Hippocampal formation (tissue), 2 donors: ENCODE measurements at places on chromosomes 11 and 22.

GRCh38 chr22:45493286-45493771, 9.4 kb upstream of the FBLN1 start:
- DNase-seq: no peak

DNA sequence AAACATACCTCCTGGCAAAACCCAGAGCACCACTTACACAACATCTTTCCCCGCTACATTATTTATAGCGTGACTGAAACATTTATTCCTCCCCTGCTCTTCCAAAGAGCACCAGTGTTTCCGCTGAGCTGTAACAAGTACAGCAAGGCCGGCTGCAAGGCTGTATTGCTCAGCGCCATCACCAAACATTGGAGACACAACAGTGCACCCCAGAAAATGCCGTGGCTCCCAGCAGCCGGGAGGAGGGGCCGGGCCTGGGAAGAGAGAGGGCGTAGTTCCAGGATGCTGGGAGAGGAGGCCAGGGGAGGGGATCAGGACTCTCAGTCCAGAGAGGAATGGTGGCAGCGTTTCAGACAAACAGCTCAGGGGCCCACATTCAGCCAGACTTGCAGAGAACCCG, 133.2 kb downstream of the DSCAML1 start:
- DNase-seq: peak; percentile 76

GRCh38 chr11:119734788-119735187, 5.8 kb upstream of the NECTIN1 start:
- DNase-seq: no peak

DNA sequence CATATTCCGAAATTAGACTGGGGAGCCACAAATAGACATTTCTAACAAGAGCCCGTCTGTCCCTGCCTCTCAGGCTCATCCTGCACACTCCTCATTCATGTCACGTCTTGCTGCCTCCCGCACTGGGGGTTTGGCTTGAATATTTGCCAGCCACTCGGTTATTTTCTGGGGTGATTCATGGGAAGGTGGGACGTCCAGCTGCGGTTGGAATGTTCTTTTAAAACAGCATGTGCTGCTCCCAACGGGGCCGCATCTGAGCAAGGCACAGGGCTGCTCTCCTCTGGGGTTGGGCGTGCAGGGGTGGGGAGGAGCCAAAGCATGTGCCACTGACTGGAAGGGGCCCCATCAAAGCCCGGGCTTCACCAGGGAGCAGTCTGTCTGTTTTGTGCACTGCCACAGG, 25.9 kb upstream of the SLC5A4 start:
- no peak for DNase-seq

DNA sequence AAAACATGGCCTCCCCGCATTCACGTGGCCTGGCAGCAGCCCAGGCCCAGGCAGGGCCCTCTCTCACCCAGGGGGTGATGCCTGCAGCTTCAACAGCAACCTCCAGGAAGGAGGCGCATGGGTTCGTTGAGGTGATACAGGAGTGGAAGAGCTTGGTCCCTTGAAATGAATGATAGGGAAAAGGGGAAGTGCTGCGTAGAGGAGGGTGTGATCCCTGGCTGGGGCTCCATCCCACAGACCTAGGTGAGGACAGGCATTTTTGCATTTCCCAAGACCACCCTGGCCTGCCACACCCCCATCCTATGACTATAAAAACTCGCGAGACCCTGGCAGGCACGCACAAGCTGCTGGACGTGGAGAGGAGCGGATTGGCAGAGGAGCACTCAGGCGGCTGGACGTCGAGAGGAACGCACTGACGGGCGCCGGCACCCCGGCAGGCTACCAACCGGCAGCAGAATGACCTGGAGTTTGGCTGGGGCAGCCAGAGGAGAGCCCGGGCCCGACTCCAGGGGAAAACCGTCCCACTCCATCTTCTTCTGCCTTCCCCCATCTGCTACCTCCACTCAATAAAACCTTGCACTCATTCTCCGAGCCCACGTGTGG, 32.6 kb downstream of the RTN4R start:
- no peak for DNase-seq

DNA sequence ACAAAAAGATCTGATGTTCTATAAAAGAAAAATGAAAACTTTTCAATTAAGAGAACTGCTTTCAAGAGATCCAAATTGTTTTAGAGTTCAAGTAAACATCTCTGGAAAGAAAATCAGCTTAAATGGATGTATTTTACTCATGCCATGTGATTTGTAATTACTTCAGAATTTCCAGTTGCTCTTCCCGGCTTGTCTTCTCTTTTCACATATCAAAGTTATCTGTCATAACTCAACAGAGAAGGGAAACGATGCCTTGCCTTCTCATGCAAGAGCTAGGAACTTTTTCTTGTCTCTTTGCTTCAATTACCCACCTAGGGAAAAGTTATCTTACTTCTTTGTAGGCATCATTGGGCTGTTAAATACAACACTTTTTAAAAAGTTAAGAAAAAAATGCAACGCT, 255.2 kb upstream of the POU2AF2 start:
- no peak for DNase-seq

GRCh38 chr11:10809373-10810160, 841 bp upstream of the EIF4G2 start:
- no peak for DNase-seq

DNA sequence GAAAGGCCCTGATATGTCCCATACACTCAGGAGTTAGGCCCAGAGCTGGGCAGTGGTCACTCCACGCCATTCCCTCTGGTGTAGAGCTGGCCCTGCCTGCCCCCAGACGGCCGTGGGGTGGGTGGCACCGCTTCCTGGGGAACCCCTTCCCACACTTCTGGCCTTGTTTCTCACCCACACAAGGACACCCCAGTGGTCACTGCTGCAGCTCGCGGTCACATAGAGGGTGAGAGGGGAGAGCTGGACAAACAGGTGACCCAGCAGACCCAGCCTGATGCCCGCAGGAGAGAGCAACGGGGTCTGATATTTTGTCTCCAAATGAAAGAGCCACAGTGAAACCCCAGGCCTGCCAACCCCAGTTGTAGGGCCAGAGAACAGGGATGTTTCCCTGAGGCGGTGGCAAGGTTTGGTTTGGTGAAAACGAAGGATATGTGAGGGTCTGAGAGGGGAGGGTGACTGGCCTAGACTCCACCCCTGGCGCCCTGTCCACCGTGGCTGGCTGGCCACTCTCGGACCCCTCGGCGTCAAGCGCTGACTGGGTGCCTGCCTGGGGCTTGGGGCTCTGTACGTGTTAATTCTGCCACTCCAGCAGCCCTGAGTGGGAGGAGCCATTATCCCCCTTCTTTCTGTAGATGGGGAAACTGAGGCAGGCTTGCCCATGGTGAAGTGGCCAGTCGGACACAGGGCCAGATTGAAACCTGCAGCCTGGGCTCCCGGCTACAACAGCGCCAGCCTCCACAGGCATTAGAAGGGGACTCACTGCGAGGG, 71.0 kb upstream of the PPARA start:
- DNase-seq: no peak

- no peak for DNase-seq
Measured at GRCh38 chr11:1310318-1310687, 871 bp upstream of the TOLLIP start.

GRCh38 chr11:69055598-69056516, 7.1 kb downstream of the TPCN2 start:
- DNase-seq: peak; percentile 11

DNA sequence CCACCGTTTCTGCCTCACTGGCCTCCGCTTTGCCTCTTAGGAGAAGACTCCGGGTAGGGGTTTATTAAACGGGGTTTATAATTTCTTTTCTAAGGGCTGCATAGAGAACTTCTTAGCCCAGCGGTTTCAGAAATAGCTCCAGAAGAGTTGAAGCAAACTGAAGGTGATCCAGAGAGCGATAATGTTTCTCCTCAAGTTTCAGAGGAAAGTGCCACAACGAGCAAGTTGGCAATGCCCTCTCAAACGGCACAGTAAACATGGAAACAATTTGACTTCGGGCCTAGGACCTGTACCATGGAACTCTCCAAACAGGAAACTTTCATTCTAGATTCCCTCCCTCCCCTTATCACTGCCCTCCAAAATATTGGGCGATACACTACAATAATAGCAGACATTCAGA, 1.0 kb downstream of the ADSL start:
- DNase-seq: no peak

DNA sequence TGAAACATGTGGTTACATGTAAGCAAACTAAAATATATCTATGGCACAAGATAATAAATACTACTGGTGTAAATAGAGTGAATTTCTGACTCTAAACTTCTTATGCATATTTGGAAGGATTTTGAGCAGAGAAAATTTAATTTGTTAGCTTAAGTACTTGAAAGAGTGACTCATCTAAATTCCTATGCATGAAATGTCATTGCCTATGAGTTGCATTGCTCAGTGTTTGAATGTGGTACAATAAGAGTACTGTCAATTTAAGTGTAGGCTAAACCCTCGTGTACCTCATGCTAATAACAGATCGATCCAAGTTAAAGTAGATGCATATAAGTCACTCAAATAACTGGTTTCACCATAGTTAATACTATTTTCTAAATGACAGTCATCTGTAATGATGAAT, 5.3 kb upstream of the CARD18 start:
- DNase-seq: no peak
